ENCODE measurements at places on chromosomes 2 and 18.

DNA sequence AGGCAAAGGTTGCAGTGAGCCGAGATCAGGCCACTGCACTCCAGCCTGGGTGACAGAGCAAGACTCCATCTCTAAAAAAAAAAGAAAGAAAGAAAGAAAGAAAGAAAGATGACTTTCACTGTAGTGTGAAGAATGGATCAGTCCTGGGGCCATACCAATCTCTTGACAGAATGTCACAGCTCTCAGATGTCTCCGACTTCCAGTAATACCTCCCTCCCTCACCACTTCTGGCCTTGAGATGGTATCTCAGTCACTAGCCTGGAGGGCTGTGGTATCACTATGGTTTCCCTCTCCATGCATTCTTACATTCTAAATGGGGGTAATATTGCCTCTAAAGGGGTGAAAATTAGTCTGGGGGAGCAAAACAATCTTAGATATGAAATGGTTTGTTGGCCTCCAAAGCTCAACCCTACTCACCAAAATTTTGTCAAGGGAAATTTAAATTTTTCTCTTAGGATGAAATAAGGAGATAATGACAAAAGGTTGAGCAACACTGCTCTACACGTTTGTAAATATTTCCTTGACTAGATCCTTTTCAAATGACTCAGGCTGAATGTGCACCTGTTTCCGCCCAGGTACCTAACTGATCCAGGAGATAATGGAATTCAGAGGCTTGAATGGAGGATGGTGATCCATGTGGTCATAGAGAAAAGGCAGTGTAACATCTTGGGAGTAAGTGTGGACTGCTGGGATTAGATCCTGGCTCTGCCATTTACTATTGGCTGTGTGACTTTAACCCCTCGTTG lies 19.9 kb upstream of the SPRED2 start:
- DNase-seq, result no peak

DNA sequence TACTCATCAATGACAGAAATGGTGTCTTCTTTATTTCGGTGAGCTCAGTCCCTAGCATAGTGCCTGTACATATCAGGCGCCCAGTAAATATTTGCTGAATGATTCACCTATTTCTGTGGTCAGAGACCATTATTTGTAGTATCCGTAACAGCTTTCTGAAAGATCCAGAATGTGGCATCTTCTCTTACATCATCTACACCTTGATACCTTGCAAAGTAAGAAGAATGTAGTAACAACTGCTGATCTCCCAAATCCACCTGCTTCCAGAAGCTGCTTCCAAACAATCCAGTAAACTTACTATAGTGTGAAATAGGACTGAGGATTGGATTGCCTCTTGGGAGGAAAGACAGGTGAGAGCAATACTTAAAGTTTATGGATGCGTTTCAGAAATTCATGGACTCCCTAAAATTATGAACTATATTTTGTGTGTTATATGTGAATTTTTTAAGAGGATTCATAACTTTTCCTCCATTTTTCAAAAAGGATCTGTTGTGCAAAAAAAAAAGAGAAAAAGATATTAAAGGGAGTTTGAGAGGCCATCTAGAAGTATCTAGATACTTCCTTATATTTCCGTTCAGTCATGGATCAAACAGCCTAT lies 945 bp upstream of the ASXL2 start:
- no peak for DNase-seq

- DNase-seq, result no peak
Observed at GRCh38 chr18:61448316-61448715, 115.1 kb downstream of the CDH20 start.

DNA sequence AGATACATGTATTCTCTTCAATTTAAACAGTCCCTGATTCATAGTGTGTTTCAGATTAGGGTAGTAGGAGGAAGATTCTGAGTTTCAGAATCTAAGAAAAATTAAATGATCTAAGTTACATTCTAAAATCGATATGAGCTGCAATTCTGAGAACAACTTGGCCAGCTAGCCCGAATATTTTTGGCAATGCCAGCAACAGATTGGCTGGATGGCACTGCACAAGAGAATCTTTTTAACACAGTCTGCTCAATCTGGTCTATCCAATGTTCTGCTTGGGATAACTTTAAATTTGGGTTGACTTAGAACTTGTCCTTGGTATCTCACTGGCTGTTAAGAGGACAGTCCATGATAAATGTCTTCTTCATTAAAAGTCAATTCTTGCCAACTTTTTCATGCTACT lies 853.9 kb downstream of the NRXN1 start:
- DNase-seq, result no peak

DNA sequence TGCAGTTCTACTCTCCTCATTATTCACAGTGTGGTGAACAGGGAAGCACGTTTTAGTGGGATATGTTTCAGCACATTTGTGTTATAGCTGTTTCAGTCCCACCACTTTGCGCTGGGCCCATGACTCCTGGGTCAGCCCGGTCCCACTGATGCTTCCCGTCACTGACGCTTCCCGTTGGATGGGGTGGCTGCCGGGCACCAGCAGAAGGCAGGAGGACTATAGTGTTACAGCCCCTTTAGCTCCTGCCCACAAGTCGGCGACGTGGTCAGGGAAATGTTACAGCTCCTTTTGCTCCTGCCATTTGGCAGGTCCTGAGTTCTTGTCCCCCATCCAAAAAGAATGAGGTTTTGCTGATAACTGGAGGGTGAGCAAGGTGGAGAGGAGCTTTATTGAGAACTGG lies 732.2 kb downstream of the NR4A2 start:
- DNase-seq, result no peak

GRCh38 chr2:26477911-26478253 lies at the start of gene OTOF:
Gene OTOF, minus strand, starts transcription at chr2:26478124.
- no peak for DNase-seq

Measured in KBM-7 (cell line).